ENCODE measurements at places on chromosomes 4 and X.

DNA sequence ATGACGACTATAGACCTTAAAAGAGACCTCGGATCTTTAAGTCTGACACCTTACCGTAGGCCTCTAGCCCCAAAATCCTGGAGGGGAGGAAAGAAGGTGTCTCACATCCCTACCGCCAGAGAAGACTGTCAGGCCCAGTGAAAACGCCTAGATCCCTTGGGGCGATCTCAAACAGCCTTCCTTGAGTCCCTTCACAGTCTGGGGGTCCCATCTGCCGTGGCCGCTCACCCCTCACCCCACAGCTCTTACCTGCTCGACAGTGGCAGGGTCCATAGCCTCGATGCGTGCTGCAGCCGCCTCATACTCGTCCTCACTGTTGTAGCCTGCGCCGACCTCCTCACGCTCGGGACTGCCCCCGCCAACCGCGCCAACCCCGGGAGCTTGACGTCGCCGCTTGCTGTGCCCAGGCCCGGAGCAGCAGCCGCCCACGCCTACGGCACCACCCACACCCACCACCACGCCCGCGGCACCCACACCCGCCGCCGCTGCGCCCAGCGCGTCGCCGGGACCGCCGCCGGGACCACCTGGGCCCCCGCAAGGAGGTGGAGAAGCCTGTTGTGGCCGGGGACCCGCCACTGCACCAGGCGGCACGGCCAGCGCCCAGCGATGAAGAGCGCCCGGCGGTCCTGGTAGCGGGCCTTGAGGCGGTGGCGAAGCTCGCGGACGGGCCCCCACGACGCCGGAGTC is 536 bp downstream of the OTUD5 start:
- no peak for DNase-seq

DNA sequence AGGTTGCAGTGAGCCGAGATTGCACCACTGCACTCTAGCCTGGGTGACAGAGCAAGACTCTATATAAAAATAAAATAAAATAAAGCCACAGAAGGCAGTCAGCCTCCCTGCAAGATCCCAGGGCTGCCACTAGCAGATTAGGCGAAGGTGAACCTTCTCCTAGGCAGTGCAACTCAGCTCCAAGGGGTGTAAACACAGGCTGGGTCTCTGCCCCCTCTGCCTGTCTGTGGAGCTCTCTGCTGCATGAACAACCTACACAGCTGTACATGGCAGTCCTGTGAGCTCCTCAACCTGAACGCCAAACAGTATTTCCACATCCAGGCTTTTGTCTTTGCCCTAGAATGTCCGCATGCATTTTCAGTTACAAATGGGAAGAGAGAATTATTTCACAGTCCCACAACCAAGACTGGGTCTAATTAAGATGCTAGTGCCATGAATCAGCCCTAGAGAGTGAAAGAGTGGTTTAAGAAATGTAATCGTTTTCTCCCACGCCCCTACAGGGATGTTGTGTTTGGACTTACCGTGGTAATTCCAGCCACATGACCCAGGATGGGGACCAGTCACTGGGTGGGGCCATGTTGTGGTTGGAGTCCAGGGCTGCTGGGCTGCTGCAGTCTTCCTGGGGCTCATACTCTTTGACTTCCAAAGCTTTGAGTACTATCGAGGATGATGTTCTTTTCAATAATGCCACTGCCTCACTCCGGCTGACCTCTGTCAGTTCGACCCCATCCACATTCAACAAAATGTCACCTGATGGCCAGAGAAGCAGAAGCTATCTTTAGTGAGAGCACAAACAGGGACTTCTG is 99.0 kb downstream of the FIP1L1 start:
- DNase-seq = no peak

GRCh38 chr4:47642191-47642830 is 157.2 kb downstream of the ATP10D start:
- no peak for DNase-seq

GRCh38 chr4:66681962-66682361 is 863.3 kb downstream of the CENPC start:
- no peak for DNase-seq

DNA sequence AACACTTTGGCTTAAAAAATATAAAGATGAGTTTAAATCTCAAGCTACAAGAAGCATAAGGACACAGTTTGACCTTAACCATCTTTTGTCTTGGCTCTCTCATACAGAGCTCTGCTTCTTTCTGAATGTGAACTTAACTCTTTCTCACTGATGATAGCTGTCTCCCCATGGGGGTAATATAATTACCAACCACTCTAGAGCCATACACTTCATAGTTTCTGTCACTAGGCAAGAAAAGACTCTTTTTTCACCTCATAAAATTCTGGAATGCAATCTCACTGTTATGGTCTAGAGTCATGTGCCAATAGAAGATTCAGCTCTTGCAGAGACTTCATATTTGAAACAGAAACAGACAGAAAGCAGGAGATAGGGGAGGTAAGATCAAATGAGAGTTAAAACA is 481.7 kb upstream of the AGA start:
- DNase-seq = no peak

GRCh38 chr4:53925050-53925605 is 139.3 kb downstream of the CHIC2 start:
- no peak for DNase-seq

GRCh38 chrX:118760025-118760424 is 32.6 kb downstream of the IL13RA1 start:
- DNase-seq = no peak
